Stimulated activated CD4-positive, alpha-beta T cell treated with anti-CD3 and anti-CD28 coated beads, Interleukin-2, amount 100 ng/mL, for 24 hours (primary cell): ENCODE measurements at places on chromosomes 1 and 21.

DNA sequence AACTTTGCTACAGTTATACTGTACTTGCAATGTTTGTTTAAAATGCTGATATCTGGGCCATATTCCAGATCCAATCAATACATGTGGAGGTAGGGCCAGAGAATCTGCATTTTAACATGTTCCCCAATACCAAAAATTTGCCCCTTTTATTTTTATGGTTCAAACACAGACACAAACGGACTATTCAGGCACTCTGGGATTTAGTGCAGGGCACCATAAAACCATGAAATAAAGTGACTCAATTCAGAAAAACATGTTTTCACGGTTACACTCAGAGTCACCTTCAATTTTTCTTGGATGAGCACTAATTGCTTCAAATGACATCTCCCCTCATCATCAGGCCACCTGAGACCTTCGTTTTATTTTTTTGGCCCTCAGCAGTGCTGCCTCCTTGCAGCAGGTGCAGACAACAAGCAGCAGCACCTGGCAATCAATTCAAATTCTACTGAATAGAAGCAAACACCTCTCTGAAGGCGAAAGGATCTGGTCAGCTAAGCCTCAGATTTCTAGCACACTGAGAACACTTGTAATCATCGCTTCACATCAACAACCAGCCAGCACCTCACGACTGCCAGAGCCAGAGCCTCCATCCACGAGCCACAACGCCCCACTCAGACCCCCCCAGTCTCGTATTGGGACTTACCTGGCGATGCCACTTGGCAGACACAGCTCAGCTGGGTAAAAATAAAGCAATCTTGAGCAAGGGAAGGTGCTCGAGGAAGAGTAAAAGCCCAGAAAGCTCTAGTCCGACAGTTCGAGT lies 1.1 kb downstream of the ERO1B start:
- no peak for DNase-seq

DNA sequence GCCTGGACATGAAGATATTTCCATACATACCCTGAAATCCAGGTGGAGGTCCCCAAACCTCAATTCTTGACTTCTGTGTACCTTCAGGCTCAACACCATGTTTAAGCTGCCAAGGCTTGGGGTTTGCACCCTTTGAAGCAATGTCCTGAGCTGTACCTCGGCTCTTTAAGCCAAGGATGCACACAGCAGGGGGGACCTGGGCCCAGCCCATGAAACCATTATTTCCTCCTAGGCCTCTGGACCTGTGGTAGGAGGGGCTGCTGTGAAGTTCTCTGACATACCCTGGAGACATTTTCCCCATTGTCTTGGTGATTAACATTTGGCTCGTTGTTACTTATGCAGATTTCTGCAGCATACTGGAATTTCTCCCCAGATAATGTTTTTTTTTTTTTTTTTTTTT lies 184.3 kb upstream of the RGS18 start:
- DNase-seq = no peak

GRCh38 chr1:119008483-119009311 lies 20.6 kb upstream of the TBX15 start:
- no peak for DNase-seq

DNA sequence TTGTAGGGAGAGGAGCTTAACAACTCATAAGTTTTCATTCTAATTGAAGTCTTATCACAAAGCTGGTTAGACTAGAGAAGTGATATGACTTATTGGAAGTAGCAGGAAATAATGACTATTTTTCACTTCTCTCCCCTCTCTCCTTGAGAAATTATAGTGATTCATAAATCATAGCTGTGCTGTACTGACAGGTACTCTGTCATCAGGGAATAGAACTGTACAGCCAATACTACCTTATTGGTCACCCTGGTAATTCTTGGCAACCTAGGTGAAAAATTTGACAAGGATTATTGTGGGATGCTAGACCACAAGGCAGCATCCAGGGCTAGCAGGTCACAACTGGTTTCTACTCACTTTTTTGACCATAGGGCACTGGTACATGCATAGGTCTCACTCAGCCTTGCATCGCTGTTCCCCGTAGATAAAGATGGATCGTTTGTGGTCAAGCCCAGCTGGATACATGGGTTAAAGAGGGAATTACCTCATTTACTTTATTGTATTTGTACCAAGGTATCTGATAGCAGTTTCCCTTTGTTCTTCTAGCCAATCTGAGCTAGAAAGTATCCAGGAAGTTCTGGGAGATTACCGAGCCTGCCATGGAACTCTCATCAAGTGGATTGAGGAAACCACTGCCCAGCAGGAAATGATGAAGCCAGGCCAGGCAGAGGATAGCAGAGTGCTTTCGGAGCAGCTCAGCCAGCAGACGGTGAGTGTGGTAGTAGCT lies 113.6 kb downstream of the MACF1 start:
- DNase-seq = no peak

DNA sequence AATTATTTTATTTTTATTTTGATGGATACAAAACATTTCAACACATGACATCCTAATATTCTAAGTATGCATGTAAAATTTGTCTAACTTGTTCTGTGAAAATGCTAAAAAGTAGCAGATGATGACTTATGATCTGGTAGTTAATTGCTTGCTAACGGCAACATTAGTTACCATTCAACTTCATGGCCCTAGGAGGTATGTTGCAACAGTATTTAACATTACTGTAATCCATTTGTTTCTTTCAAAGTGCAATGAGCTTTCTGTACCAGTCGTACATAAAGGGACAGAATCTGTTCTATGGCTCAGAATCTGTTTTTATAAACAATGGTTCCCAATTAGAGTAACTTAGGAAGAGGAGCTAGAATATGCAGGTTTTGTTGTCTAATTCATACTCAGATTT lies 91.5 kb upstream of the ZNHIT6 start:
- no peak for DNase-seq

DNA sequence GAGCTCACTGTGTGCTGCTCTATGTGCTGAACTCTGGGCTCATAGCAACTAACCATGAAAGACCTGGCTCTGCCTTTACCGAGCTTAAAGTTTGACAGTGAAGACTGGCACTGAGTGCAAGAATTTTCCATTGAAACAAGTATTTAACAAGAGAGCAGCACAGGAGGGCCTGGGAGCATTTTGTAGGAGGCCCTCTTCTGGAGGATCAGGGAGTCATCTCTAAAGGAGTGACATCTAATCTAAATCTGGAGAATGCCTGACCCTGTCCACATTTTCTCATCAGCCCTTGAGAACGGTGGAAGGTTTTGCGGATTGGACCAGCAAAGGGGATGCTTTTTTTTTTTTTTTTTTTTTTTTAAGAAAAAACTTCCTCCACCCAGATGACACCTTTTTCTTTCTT lies 150.8 kb downstream of the ROR1 start:
- DNase-seq = no peak

- DNase-seq = no peak
These were observed 23.0 kb downstream of the SLAMF1 start for GRCh38 chr1:160623862-160624261.
